ENCODE measurements at places on chromosomes 12 and 14. TPM values are rescaled to one million over a fixed set of nuclear protein-coding genes. Genes with fewer than 3 reads are reported as not detected.

DNA sequence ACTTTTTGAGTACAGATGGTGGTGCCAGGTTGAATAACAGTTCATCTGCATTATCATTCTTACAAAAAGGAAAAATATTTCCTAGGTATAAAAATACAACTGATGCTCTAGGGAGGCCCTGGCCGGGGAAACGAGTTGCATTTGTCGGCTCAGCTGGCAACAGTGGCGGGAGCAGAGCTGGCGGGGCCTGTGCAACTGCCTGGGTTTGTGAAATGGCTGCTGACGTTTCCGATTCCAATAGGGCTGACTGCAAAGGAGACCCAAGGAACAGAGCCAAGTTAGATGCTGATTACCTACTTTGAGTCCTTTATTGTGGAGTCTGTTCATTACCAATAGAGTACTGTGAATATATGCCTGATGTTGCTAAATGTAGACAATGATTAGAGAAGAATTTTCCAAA, 25.8 kb upstream of the PHLDA1 start:
- no peak overlapping the region for H3K4me3 ChIP-seq
- peaks cover 59% of the 10 kb centered on the region for H3K36me3 ChIP-seq
- no peaks in the 10 kb centered on the region for H3K27me3 ChIP-seq
- DNase-seq = no peak
- no peak overlapping the region for H3K27ac ChIP-seq

DNA sequence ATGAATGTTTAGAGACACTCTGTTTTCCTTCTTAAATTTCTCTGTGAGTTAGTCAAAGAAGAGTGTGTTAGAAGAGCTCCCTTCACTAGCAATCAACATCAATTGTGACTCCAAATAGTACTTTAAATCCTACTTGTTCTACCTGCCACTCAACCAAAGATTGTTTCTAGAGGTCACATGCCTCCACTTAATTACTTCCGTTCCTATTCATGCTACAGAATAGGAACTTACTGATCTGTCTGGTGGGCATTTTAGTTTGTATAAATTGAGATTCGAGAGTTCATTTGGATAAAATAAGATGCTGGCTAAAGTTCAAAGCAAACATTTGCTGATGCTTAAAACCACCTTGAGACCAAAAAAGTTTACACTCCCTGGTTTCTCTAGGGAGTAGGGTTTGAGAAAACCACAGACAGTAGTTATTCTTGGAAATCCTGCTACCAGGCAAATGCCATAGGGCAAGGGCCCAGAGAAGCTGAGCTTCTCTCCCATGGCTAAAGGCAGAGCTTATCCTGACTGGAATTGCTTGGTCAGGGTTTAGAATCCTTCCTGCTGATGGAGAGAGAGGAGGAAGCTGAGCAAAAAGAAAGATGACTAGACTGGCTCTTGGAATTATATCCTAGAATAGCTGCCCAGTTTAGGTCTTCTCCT, 389.6 kb upstream of the ATP2B1 start:
- H3K27ac ChIP-seq = no peak overlapping the region
- no peaks in the 10 kb centered on the region for H3K27me3 ChIP-seq
- H3K4me3 ChIP-seq = no peak overlapping the region
- no peaks in the 10 kb centered on the region for H3K4me1 ChIP-seq

- H3K36me3 ChIP-seq = no peaks in the 10 kb centered on the region
- H3K4me1 ChIP-seq = no peaks in the 10 kb centered on the region
- no peak overlapping the region for H3K27ac ChIP-seq
- no peak overlapping the region for H3K4me3 ChIP-seq
- no peaks in the 10 kb centered on the region for H3K27me3 ChIP-seq
- DNase-seq = no peak
Measured at GRCh38 chr12:89861086-89861485, 152.4 kb upstream of the ATP2B1 start.

GRCh38 chr12:127245437-127245836, 1021.5 kb upstream of the TMEM132C start:
- no peak overlapping the region for H3K4me3 ChIP-seq
- H3K36me3 ChIP-seq = no peaks in the 10 kb centered on the region
- no peak overlapping the region for H3K27ac ChIP-seq
- DNase-seq = no peak
- H3K4me1 ChIP-seq = no peaks in the 10 kb centered on the region
- H3K27me3 ChIP-seq = no peaks in the 10 kb centered on the region

GRCh38 chr14:100399052-100399849, 76.1 kb downstream of the SLC25A47 start:
- no peaks in the 10 kb centered on the region for H3K27me3 ChIP-seq
- no peak overlapping the region for H3K27ac ChIP-seq
- DNase-seq = no peak
- no peak overlapping the region for H3K4me3 ChIP-seq

DNA sequence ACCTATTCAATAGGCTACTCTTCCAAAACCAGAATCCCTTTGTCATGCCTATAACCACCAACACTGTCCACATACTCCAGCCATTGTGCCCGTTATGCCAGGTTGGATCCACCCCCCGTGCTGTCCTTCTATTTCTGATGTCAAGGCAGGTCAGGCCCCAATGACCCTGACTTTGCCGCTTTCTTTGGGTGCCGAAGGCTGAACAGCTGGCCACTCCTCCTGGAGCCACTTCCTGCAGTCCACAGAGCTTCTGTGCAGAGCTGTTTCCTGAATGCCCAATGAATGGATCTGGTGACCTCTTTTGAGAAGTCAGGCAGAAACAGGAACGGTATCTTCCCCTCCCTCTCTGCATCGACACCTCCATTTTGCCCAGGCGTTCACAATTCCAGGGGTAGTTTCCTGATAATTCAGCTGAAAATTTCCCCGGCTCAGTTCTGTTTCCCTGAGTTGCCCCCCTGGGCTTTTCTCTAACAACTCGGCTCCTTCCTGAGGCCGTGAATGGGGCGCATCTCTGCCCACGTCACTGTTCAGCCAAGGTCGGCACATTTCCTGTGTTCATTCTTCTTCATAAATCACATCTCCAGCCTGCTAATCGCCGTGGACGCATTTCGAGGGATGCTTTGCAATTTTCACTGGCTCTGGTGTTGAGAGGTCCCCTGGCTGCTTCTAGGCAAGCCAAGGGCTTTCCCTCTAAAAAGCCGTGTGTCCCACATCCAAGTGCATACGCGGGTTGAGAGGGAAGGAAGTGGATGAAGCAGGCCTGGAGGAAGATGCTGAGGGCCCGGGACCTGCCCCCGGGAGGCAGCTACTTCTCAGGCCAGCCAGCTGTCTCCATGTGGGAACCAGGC, 86.5 kb downstream of the PAPOLA start:
- H3K27ac ChIP-seq = no peak overlapping the region
- DNase-seq = peak; percentile 81
- peaks cover 12% of the 10 kb centered on the region for H3K4me1 ChIP-seq

DNA sequence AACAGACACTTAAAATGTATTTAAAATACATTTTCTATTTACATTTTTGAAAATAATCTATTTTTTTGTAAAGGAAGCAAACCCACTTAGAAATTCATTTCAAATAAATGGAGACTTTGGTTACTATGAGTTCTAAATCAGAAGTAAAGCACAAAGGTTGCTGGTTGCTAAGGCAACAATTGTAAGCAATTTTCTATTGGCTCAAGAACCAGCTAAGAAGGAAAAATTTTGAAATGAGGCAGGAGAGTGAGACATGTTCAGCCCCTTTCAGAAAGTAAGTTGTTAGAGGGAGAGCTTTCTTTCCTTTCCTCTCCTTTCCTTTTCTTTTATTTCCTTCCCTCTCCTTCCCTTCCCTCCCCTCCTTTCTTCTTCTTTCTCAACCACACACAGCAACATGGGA, 80.7 kb downstream of the PRMT8 start:
- H3K4me3 ChIP-seq = no peak overlapping the region
- H3K36me3 ChIP-seq = no peaks in the 10 kb centered on the region
- H3K4me1 ChIP-seq = no peaks in the 10 kb centered on the region
- H3K27me3 ChIP-seq = no peaks in the 10 kb centered on the region

DNA sequence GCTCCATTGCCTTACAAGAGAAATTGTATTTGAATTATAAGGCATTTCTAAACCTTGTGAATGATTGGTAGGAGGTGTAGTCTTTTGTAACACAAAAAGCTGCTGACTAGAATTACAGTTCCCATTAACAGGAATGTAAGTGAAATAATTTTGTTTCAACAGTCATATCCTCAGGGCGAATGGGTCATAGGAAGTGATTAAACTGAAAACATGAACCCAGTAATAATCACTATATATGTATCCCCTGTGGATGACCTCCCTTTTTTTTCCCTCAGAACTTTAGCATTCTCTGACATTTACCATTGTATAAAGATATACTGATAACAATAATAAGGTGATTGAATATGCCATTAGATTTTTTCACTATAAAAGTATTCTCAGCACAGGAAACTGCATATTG, 312.3 kb downstream of the ATP23 start:
- no peak overlapping the region for H3K27ac ChIP-seq
- H3K36me3 ChIP-seq = no peaks in the 10 kb centered on the region
- DNase-seq = no peak
- no peaks in the 10 kb centered on the region for H3K27me3 ChIP-seq
- no peaks in the 10 kb centered on the region for H3K4me1 ChIP-seq

DNA sequence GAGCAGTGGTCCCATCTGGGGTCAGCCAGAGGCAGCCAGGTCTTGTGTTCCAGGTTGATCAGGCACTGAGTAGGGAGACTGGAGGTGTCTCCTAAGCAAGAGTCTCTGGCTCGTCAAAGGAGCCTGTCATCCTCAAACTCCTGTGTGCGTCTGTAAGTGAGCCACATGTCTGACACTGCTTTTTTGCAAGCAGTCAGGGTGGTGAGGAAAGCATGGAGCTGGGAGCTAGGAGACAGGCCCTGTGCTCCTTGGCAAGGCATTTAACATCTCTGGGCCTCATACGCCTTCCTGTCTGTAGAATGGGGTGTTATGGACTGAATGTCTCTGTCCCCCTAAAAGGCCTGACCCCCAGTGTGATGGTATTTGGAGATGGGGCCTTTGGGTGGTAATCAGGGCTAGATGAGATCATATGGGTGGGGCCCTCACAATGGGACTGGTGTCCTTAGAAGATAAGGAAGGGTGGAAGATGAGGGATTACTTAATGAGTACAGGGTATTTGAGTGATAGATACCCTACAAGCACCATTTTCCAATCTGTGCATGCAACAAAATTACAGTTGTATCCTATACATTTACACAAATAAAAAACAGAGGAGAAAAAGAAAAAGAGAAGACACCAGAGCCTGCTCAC, 53.0 kb downstream of the ARL6IP4 start:
- H3K4me1 ChIP-seq = peaks cover 13% of the 10 kb centered on the region
- no peaks in the 10 kb centered on the region for H3K27me3 ChIP-seq
- no peak overlapping the region for H3K27ac ChIP-seq
- H3K4me3 ChIP-seq = no peak overlapping the region
- peaks cover 54% of the 10 kb centered on the region for H3K36me3 ChIP-seq

DNA sequence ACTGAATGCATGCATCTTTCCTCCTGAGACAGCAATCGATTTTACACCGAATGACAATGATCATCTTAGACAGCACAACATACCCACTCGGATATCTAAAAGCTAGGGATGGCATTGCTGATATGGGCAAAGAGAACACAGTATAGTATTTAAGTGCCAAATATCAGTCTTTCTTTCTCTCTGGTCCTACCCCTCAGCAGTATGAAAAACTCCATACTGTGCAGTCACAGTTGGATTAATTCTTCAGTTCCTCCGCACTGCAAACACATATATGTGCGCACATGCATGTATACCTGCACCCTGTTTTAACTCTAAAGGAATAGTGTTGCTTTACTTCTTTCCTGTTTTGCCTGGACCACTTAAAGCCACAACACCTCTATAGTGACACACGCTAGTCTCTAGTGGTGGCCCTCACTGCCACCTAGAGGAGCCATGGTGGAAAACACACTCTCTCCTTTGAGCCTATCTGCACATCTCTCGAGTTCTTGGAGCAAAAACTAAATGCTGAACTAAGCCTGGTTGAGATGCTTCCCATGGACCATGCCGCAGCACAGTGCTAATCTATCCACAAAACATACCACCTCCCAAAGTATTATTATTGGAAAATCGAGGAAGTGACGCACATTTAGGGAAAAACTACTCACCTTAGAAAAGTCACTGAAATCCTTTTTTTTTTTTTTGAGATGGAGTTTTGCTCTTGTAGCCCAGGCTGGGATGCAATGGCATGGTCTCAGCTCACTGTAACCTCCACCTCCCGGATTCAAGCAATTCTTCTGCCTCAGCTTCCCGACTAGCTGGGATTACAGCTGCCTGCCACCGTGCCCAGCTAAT, 11.9 kb downstream of the TMEM52B start:
- H3K4me1 ChIP-seq = peaks cover 35% of the 10 kb centered on the region
- no peak for DNase-seq
- H3K36me3 ChIP-seq = no peaks in the 10 kb centered on the region

DNA sequence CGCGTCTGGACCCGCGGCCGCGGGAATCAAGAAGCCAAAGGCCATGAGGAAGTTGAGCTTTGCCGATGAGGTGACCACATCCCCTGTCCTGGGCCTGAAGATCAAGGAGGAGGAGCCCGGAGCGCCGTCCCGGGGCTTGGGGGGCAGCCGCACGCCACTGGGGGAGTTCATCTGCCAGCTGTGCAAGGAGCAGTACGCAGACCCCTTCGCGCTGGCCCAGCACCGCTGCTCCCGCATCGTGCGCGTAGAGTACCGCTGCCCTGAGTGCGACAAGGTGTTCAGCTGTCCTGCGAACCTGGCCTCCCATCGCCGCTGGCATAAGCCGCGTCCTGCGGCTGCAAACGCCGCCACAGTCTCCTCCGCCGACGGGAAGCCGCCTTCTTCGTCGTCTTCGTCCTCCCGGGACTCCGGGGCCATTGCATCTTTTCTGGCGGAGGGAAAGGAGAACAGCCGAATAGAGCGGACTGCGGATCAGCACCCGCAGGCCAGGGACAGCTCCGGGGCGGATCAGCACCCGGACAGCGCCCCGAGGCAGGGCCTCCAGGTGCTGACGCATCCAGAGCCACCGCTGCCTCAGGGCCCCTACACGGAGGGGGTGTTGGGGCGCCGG, 1.0 kb downstream of the INSM2 start:
- no peak overlapping the region for H3K27ac ChIP-seq
- H3K4me1 ChIP-seq = peaks cover 30% of the 10 kb centered on the region
- H3K27me3 ChIP-seq = peaks cover 37% of the 10 kb centered on the region
- no peak for DNase-seq
- peak overlapping the region; percentile 55 for H3K4me3 ChIP-seq
- H3K36me3 ChIP-seq = peaks cover 13% of the 10 kb centered on the region

- DNase-seq = no peak
- H3K4me3 ChIP-seq = no peak overlapping the region
- H3K36me3 ChIP-seq = no peaks in the 10 kb centered on the region
- no peaks in the 10 kb centered on the region for H3K27me3 ChIP-seq
Measured at GRCh38 chr14:54554401-54554800, 12.5 kb upstream of the SAMD4A start.

- H3K4me3 ChIP-seq = no peak overlapping the region
- H3K27ac ChIP-seq = no peak overlapping the region
- no peak for DNase-seq
Measured at GRCh38 chr12:93991829-93992461, 156.4 kb upstream of the PLXNC1 start.

DNA sequence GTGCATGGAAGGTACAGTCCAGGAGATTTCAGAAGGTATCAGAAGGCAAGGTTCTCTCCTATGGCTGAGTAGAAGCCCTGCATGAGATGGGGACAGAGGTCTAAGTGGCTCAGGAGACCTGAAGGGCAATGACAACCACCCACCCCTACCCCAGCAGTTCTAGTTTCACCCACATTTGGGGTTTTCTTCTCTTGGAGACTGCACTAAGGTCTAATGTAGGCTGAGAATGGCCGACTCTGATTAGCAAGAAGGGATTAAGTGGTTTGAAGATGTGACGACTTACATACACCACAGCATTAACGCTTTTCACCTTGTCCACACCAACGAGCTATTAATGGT, 71.7 kb upstream of the SOX5 start:
- H3K27me3 ChIP-seq = no peaks in the 10 kb centered on the region
- H3K4me1 ChIP-seq = no peaks in the 10 kb centered on the region
- no peak for DNase-seq

ANKS1B gene
- total RNA-seq = 21.8 TPM

ASB2 gene
- 53.5 TPM for total RNA-seq

SOCS4 gene
- total RNA-seq = 29.7 TPM

KLRC2 gene
- not detected for total RNA-seq

GDF3 gene
- total RNA-seq = not detected

SNRPF gene
- 6.8 TPM for total RNA-seq

LBHD2 gene
- total RNA-seq = not detected

Measured in esophagus muscularis mucosa (tissue), 4 donors.